ENCODE measurements at places on chromosomes 5 and 9.
A peak's percentile ranks its signal among the peaks of the same experiment; 100 is the strongest.

- no peak for DNase-seq
Observed at GRCh38 chr9:131873891-131874440, 134.1 kb upstream of the RAPGEF1 start.

DNA sequence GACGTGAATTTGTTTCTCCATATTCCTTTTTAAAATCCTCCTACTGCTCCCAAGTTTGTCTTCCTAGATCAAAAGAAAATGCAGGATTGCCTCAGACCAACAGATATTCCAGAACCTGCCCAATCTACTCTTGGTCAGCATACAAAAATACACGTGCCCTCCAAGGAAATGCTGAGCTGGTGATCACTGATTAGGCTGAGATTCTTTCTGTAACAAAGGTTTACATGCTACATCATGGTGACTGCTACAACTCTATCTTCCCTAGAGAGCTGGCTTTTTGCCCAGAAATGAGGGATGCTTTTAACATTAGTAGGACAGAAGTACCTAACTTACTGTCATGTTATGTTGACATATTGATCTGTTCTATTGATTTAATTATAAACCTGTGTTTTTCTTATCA lies 35.5 kb downstream of the OR2Y1 start:
- peak; percentile 59 for DNase-seq

GRCh38 chr5:38167562-38167996 lies 90.8 kb upstream of the EGFLAM start:
- DNase-seq: no peak

GRCh38 chr9:126303488-126303887 lies 23.1 kb upstream of the MVB12B start:
- no peak for DNase-seq

- no peak for DNase-seq
Observed at GRCh38 chr5:37871023-37871815, 31.4 kb upstream of the GDNF start.

DNA sequence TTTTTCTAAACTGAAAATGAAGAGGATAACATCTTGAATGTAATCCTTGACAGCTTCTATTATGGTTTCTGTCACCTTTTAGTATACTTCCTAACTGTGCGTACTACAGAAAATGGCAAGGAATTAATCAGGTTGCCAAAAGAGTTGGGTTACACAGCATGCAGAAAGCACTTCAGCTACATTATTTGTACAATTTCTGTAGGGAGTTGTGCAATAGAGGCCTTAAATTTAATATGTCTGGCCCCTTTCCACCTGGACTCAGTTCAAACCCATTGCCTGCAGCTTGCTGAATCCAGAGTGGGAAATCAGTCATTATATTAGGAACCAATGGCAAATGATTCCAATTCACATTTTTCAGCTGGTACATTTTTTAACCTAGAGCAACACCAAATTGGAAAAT lies 549.7 kb downstream of the CSNK1G3 start:
- DNase-seq: peak; percentile 9

DNA sequence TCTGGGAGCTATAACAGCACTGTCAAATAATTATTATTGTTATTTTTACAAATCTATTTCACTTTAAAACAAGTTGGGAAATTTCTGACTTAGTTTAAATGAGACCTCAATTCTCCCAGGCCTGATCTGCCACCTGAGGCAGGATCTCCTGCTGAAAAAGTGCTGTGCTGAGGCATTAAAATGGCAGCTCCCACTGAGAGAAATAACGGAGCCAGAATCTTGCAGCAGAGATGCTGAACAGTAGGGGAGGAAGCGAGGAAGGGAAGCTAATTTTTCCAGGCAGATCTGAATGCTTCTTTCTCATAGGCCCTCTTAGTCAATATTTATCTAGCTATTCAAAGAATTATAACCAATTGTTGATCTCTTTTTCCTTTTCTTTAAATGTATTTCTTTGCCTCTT lies 196.3 kb downstream of the ZNF462 start:
- no peak for DNase-seq

DNA sequence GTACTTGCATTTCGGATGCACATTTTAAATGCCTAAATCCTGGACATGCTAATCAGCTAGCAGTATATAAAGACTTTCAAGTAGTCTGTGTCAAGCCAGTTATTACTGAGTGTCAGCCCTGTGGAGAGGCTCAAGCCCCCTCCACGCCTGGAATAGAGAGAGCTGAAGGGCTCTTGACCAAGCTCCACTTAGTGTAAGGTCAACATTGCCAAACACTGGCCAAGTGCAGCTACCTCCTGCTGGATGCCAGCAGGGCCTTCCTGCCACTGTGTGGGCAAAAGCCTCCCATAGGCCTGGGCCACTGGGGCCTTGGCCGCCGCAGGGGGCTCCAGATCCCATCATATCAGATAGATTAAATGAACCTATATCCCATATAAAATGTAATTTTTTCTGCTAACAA lies 239.4 kb upstream of the PANK3 start:
- no peak for DNase-seq

GRCh38 chr5:138955671-138956295 lies 80.6 kb upstream of the LRRTM2 start:
- no peak for DNase-seq

GRCh38 chr5:62268234-62268633 lies 37.8 kb upstream of the KIF2A start:
- peak; percentile 14 for DNase-seq

GRCh38 chr9:94899464-94900221 lies 173.1 kb downstream of the AOPEP start:
- no peak for DNase-seq

GRCh38 chr5:40877371-40877988 lies 31.8 kb upstream of the C7 start:
- DNase-seq: no peak

DNA sequence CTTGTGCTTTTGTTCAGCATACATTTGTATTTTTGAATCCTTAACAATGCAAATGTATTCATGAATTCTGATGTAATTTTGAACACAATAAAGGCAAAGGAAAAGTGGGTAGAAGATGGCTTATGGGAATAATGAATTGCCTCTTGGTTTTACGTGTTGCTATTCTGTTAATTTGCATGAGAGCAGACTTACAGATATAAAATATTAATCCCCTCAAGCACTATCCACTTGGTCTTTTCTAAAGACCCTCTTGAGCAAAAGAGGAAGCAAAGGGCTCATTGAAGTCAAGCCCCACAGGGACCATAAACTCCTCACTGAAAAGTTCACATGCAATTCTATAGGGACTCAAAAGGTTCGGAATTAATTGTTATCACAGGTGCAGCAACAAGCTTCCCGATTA lies 51.9 kb downstream of the OSTF1 start:
- no peak for DNase-seq

GRCh38 chr9:76297721-76298239 lies 96.4 kb downstream of the RFK start:
- DNase-seq: no peak

- no peak for DNase-seq
Observed at GRCh38 chr5:134634227-134634626, 1.6 kb upstream of the SAR1B start.

DNA sequence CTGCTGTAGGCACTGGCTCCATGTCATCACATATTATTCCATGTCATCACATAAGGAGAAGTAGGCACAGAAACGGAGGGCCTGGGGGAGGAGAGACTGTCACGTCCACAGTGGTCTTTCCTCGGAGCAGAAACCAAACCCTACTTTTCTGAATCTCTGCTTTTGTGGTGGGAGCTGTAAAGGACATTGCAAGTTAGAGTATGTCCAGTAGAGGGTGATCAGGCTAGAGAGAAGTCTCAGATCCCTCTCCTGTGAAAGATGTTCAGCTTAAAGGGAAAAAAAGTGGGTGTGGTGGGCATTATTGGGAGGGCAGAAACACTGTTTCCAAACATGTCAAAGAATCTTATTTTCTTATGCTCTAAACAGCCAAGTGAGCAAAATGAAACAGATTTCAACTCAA lies 19.4 kb upstream of the FBP2 start:
- DNase-seq: peak; percentile 23

DNA sequence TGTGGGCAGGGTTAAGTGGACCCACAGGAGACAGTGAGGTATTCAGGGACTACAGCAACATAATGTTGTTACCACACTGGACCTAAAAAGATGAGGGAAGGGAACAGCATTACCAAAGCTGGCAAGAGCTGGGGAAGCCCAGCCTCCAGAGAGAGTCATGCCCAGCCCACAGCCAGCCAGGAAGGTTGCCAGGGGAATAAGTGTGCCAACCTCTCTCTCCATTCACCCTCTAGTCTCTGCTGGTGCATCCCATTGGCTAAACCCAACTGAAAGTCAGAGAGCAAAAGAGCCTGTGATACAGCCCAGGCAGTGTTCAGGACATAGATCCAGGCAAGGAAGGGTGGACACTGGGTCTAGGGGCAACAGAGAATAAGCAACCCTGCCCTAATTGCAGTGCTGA lies 35.8 kb upstream of the AFAP1L1 start:
- DNase-seq: no peak

GRCh38 chr5:54484219-54484894 lies 28.9 kb downstream of the HSPB3 start:
- no peak for DNase-seq

- DNase-seq: no peak
Observed at GRCh38 chr5:14727928-14728458, 63.5 kb downstream of the OTULIN start.

DNA sequence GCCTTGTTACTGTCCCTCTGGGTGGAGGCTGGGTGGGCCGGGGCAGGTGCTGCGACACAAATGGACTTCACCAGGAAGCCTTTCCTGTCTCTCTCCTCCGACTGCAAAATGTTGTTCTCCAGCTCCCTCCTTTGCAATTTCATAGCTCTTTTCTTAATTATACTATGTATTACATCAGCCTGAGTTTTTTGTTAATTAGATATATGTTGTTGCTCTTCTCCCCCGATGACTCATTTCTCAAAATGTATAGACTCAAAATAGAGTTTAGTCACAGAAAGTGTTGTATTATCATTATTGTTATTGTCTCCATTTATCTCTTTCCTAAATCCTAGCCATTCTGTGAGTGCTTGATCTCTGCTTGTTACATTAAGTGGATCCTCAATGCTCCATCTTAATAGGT lies 122.4 kb upstream of the OSMR start:
- no peak for DNase-seq

DNA sequence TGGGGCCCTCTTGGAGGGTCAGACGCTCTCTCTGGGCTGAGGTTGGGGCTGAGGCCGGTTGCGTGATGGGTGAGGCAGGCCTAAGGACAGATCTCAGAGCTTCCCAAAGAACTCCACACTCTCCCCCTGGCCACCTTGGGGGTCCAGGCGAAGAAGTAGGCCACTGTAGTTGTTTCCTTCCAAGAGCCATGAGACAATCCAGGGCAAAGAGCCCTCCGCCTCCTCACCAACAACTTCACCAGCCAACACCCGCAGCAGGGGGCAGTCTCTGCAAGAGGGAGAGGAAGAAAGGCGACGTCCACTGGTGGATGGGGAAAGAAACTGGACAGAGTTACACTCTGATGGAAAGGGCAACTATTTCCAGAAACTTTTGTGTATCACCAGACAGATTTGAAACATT lies 10.7 kb downstream of the SLC35A4 start:
- no peak for DNase-seq

GRCh38 chr5:88967633-88968585 lies 84.9 kb upstream of the MEF2C start:
- no peak for DNase-seq

GRCh38 chr5:33841891-33842290 lies 49.9 kb downstream of the ADAMTS12 start:
- no peak for DNase-seq

DNA sequence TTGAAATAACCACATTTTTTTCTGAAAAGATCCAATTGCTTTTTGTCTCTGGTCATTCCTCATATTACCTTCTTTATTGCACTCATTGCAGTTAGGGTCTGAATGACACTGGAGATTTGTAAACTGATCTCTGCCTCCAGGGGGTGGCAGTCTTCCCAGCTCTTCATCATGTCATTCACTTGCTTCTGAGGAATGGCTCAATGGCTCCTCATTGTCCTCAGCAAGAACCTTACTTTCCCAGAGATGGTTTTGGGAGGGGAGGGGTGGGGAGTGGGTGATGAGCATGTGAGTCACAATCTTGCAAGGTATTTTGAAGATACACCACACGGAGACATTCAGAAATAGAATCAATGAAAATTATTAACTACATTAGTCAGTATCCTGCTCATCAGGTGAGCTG lies 159.8 kb upstream of the GAS1 start:
- DNase-seq: peak; percentile 31

DNA sequence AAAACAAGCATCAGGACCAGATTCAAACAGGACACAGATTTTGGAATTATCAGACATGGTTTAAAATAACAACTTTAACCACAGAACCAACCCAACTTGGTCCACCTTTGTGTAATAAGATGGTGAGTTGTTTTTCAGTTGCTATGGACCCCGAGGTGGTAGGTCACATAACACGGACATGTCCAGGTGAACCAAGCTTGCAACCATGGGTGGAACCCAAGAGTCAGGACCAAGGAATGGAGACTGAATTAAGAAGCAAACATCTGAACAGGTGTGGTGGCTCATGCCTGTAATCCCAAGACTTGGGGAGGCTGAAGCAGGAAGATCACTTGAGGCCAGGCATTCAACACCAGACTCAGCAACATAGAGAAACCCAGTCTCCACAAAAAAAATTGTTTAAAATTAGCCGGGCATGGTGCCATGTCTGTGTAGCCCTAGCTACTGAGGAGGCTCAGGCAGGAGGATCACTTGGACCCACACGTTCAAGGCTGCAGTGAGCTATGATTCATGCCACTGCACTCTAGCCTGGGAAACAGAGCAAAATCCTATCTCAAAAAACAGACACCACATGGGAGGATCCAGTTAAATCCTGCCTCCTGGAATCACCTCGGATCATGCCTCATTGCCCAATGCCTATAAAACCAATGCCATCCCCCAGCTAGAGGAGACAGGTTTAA lies 10.6 kb downstream of the PTBP3 start:
- DNase-seq: no peak

GRCh38 chr9:35518225-35518821 lies 28.4 kb downstream of the RUSC2 start:
- peak; percentile 96 for DNase-seq

DNA sequence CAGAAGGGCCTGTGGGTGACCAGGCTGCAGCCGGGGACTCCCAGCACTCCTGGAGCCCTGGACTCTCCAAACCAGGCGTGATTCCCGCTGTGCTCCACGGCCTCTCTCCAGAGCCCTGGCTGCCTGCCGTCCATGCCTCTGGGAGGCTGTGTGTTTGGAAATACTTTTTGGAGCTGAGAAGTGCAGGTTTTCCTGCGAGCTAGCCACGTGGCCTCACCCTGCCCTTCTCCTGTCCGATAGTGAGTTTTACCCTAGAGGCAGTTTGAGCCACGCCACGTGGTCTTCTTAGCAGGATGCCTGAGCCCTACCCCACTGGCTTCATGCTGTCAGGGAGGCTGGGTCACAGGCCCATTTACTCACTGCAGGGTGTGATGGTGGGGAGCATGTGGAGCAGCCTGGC lies 71.3 kb downstream of the COL5A1 start:
- DNase-seq: no peak

GRCh38 chr5:26295541-26295940 lies 742.8 kb downstream of the CDH9 start:
- peak; percentile 6 for DNase-seq

- peak; percentile 69 for DNase-seq
Observed at GRCh38 chr9:4366591-4367330, 66.9 kb upstream of the GLIS3 start.

GRCh38 chr5:157502143-157502647 lies 42.2 kb downstream of the NIPAL4 start:
- no peak for DNase-seq

GRCh38 chr5:194102-194501 lies 2.8 kb downstream of the LRRC14B start:
- DNase-seq: no peak

GRCh38 chr9:15187589-15187988 lies 119.4 kb downstream of the TTC39B start:
- no peak for DNase-seq

GRCh38 chr9:125646621-125647100 lies 60.3 kb downstream of the MAPKAP1 start:
- DNase-seq: no peak

- DNase-seq: peak; percentile 78
Observed at GRCh38 chr9:36298566-36298965, 40.3 kb upstream of the GNE start.
